Naive thymus-derived CD8-positive, alpha-beta T cell (primary cell): ENCODE measurements at places on chromosomes 6 and 20.
A peak's percentile ranks its signal among the peaks of the same experiment; 100 is the strongest.

DNA sequence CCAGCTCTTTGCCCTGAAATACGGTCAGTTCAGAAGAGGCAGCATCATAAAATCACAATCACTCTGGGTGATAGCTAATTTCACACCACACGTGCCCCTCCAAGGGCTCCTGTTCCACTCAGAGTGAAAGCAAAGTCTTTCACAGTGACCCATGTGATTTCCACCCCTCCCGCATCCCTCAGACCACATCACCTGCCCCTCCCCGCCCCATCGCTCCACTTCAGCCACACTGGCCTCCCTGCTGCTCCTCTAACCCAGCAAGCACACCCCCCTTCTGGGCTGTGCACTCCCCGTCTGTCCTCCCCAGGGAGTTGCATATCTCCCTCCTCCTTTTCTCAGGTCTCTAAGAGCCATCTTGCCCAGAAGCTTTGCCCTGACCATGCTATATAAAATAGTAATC is 74.5 kb downstream of the PSMG4 start:
- no peak for DNase-seq

- DNase-seq: no peak
Observed at GRCh38 chr6:150685860-150686259, 86.2 kb downstream of the PLEKHG1 start.

- no peak for DNase-seq
Observed at GRCh38 chr6:586553-586952, 70.3 kb downstream of the HUS1B start.

DNA sequence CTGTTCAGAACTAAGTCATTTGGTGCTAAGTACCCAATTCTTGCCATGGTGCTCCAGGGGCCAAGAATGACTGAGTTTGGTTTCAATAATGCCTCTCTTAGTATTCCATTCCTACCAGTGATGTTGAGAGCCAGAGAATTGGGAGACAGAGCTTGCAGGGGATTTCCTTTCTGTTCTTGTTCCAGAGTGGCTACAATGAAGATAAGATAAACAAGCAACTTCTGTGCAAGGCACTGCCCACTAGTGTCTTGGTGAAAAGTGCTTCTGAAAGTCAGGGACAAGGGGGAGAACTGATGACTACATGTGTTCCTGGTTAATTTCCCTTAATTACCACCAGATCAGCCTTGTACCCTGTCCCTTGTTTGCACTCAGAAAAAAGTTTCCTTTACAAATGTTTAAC is 421.6 kb downstream of the BCKDHB start:
- DNase-seq: no peak

DNA sequence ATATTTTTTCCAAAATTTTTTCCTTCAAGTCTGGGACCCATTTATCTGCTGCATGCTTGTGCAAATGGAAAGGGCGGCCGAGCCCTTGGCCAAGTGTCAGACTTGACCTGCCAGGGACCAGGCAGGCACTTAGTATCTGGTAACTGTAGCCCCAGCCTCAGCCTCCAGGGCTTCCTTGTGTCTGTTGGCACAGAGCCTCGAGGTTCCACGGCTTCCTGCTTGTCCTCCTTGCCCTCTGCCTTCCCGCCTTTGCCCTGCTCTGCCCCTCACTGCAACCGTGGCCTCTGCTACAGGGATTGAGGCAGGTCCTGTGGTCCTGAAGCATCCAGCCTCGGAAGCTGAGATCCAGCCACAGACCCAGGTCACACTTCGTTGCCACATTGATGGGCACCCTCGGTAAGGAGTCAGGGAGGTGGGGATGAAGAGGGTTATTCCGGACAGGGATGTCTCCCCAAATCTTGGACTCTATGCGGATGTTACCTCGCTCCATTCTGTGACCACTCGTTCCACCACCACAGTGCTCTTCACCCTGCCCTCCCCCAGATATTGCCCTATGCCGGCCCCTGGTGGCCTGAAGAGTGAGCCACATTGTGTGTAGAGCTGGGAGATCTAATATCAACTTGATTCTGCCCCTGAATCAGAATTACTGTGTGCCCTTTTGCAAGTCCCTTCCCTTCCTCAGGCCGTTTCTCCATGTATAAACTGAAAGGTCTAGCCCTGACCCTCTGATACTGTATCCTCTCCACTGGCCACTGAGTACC is 41.5 kb upstream of the SRF start:
- DNase-seq: no peak

DNA sequence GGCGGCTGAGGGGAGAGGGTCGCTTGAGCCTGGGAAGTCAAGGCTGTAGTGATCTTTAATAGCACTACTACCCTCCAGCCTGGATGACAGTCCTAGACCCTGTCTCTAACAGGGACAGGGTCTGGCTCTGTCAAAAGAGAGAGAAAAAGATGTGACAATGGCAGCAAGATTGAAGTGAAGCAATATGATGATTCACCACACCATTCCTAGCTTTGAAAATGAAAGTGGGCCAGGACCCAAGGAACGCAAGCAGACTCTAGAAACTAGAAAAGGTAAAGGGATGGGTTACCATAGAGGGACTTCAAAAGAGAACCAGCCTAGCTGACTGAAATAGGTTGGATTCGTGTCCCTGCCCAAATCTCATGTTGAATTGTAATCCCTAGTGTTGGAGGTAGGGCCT is 426.9 kb downstream of the HTR1B start:
- DNase-seq: no peak

GRCh38 chr20:63518946-63519667 is 1.5 kb upstream of the PPDPF start:
- no peak for DNase-seq

- DNase-seq: no peak
Observed at GRCh38 chr6:10237298-10238038, 177.4 kb downstream of the TFAP2A start.

- DNase-seq: no peak
Observed at GRCh38 chr6:116393430-116393829, 22.7 kb downstream of the DSE start.

GRCh38 chr20:5065879-5066383 is 53.8 kb downstream of the PCNA start:
- DNase-seq: no peak

DNA sequence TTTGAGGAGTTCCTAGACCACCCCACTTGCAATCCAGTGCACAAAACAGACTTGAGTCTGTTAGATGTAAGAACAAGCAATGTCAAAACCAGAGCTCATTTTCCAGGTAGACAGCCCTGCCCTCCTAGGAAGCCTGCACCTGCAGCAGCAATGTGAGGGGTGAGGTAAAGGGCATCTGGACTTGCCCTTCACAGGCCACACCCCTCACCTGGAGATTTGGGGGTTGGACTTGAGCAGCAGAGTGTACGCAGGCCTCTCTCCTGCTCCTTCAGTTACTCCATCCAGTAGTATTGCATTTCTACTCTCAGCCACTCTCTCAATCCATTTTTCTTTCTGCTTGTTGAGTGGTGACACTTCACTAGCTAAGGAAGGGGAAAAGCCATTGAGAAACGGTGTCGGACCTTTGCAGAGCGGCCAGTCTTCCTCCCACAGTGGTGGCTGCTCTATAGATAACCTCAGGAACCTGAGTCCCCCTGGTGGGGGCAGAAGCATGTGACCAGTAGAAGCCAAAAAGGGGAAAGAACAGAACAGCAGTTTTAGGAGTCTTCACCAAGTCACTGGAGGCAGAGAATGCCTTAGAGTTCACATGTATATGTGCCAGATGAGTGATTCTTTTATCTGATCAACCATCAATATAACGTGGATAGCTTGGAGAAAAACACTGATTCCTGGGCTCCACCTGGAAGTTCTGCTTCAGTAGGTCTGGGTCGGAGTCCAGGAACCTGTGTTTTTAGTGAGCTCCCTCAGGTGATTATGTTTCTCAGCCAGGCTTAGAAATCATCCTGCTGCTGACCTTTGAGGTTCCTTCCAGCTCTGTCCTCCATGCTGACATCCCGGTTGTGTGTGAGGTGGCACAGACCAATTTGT is 28.0 kb downstream of the ARFGEF2 start:
- no peak for DNase-seq

GRCh38 chr20:3670945-3671344 is 7.7 kb upstream of the GFRA4 start:
- no peak for DNase-seq

DNA sequence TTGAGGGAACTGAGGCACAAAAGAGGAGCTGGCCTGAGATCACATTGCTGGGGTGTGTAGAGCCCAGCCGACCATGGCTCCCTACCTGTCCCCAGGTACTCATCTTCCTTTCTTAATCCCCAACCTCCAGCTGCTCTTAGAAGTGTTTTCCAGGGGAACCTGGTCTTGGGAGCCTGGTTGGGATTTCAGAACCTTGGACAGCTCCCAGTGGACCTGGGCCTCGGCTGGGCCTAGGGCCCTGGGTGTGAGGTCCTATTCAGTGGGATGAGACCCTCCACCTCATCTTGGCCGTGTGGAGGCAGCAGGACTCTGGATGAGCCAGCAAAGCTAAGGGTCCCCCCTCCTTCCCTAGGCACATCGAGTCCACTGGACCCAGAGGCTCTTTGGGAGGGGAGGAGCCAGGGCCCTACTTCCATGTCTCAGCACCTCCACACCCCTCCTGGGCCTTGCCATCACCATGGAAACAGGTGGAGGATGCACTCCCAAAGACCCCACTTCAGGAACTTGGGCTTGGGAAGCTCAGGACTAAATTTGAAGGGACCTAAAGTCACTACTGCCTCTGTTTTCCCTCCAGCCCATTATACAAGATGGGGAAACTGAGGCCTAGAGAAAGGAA is 38.5 kb downstream of the DLGAP4 start:
- peak; percentile 2 for DNase-seq

- no peak for DNase-seq
Observed at GRCh38 chr20:61980647-61981583, 84.8 kb downstream of the TAF4 start.

DNA sequence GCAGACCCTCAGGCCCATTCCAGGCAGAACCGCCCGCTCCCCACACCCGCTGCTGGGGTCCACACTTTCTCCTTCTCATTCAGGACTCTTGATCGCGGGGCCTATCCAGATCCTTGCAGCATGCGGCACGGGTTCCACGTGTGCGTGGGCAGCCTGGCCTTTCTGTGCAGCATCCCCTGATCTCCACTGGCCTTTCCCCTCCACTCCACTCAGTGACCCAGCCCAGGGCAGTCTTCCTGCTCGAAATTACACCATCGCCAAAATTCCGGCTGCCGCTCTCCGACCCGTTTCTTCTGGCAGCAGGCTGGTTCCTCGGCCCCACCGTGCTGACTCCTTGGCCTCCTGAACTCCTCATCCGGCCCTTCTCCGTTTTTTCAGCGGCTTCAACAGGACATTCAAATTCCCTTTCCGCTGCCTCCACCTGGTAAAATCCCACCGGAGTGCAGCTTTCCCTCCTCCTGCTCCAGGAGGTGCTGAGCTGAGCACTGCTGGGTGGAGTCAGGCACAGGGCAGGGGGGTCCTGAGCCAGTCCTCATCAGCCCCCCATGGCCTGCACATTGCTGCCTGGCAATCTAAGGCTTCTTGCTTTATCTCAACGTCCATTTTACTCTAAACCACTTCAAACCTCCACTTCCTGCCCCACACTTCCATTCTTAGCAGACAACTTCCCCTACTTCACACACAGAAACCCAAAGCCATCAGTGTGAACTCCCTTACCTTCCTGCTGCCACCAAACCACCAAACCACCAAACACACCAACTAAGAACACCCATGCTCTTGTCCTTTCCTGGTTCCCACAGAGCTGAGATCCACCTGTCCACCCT is 9.0 kb downstream of the SFT2D1 start:
- DNase-seq: peak; percentile 48

GRCh38 chr6:145960918-145961589 is 3.1 kb downstream of the SHPRH start:
- no peak for DNase-seq

DNA sequence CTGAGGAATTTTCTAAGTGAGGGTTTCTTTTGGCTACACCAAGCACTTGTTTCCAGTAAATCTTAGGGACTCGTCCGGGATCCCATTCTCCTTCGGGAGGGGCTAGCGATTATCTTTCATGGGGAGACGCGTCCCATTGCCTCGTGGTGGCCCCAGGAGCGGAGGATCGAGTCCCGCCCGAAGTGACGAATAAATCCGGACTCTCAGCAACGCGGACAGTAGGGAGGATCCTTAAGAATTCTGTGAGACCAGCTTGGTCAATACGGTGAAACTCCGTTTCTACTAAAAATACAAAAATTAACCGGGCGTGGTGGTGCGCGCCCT is 69.1 kb upstream of the PRSS16 start:
- no peak for DNase-seq

GRCh38 chr6:47700053-47700452 is 1.7 kb downstream of the ADGRF4 start:
- no peak for DNase-seq

- DNase-seq: no peak
Observed at GRCh38 chr6:36827261-36828079, 11.8 kb downstream of the CPNE5 start.

DNA sequence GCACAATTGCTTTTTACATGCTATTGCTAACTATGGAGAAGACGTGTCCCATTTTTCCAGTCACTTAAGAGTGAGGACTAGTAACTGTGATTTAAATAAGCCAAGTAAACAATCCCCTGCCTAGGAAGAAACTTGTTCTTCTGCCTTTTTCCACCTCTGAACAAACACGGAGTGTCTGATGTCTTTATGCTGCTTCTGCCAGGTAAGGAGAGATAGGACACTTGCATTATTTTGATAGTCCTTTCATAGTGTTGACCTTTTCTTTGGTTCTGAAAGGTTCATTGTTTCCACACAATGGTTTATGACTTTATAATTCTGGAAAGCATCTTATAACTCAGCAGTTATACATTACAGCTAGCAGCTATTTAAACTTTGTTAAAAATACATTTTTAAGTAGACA is 8.4 kb downstream of the LRP11 start:
- no peak for DNase-seq

GRCh38 chr6:15512721-15513120 is 150.1 kb downstream of the DTNBP1 start:
- no peak for DNase-seq

DNA sequence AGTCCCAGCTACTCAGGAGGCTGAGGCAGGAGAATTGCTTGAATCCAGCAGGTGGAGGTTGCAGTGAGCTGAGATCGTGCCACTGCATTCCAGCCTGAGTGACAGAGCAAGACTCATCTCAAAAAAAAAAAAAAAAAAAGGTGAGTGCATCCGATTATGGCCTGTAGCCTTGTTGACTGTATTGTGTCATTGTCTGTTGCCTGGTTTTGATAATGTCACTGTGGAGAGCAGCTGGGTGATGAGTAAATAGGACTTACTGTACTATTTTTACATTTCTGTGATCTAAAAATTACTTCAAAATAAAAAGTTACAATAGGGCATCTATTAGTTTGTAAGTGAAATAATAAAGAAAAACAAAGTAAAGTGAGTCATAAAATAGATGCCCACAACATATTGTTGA is 134.1 kb upstream of the SALL4 start:
- DNase-seq: no peak
